ENCODE measurements at places on chromosomes 4 and X.

- no peak for DNase-seq
Measured at GRCh38 chr4:85722807-85723206, 247.9 kb downstream of the ARHGAP24 start.

- DNase-seq: peak; percentile 56
Measured at GRCh38 chrX:71533851-71534561, 1.1 kb downstream of the OGT start.

GRCh38 chrX:139850968-139851367 lies 81.9 kb downstream of the ATP11C start:
- no peak for DNase-seq

- DNase-seq: no peak
Measured at GRCh38 chr4:174912919-174913543, 5.1 kb upstream of the ADAM29 start.

DNA sequence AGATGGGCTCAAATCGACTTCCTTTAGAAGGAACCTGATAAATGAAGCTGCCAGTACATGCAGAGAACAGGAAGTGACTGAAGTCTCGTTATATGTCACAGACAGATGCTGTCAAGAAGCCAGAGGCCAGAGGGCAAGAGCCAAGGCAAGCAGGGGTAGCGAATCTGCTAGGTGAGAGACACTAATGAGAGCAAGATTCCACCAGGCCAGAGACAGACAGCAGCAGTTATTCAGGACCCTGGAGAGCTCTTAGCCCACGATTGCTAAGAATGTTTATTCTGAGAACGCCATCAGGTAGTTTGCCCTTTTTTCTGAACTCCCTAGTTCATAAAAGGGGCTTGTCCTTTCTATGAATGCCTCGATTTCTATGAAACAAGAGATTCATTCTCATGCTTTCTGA lies 73.7 kb downstream of the BEND2 start:
- no peak for DNase-seq

- DNase-seq: no peak
Measured at GRCh38 chr4:13865871-13866669, 238.5 kb upstream of the BOD1L1 start.

- no peak for DNase-seq
Measured at GRCh38 chr4:119041396-119041795, 94.2 kb upstream of the MYOZ2 start.

DNA sequence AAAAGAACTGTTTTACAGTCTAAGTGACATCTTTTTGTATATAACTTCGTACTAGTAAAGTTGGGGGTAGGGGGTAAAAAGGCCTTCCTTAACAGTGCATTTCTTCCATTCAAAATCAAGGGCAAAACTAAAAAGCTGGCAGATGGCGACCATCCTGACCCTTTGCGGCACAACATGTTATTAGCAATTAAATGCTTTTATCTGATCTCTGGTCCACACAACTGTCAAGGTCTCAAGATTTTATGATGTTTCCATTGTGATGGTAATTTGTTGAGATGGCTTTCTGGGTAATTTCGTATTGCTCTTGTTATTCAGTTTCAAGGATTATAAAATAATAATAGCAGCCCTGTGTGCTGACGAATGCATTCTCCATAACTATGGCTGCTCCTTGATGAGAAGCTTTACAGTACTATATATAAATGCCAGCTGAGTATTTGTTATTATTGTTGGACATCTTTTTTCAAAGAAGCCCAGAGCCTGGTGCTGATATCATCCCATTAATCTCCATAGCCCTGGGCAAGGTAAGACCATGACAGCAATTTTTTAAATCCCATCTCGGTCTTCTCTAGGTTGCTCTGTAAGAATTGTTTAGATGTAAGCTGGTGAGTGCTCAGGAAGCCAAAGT lies 89.5 kb downstream of the CBR4 start:
- DNase-seq: no peak
